ENCODE measurements at places on chromosomes 16 and 17.

- DNase-seq, result no peak
These were observed 29.2 kb downstream of the CDIP1 start for GRCh38 chr16:4509420-4509819.

DNA sequence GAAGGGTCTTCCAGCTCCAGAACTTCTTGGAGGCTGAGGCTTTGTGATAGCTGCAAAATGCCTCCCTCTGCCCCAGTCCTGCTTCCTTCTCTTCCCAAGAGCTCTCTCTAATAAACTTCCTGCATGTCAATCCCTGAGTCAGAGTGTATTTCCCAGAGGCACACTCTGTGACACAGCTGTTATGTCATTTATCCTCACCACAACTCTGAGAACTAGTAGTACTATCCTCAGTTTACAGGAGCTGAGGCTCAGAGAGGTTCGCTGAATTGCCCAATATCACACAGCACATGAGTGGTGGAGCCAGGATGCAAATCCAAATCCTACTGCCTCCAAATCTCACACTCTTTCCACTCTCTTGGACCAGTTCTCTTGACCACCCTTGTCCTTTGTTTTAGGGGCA, 20.0 kb downstream of the UNC45B start:
- DNase-seq, result no peak

DNA sequence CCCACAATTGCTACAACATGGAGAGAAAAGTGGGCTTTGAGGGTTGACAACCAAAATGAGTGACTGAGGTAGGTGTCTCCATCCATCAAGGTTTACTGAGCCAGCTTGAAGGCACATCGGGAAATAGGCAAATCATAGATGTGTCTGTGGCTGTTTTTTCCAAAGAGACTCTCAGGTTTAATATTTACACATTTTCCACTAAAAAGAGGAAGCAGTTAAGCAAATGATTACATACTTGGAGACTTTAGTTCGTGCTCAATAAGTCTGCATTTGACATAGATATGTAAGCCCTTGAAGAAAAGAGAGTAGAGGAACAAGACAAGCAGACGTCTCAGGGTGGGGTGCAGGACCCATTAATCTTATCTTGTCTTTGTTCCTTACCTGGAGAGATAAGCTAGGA, 148.9 kb upstream of the COX10 start:
- DNase-seq, result no peak

DNA sequence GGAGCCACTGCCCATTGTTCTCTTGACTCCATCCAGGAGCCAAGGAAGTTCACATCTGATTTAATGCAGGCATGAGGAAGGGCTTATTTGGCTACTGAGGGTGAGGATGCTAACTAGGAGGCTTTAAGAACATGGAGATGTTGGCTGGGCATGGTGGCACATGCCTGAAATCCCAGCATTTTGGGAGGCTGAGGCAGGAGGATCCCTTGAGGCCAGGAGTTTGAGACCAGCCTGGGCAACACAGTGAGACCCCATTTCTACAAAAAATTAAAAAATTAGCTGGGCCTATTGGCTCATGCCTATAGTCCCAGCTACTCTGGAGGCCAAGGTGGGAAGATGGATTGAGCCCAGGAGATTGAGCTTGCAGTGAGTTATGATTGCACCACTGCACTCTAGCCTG, 116.5 kb downstream of the RAP1GAP2 start:
- no peak for DNase-seq

GRCh38 chr17:38617074-38617860, 11.5 kb upstream of the SRCIN1 start:
- DNase-seq, result no peak

All from fibroblast of the aortic adventitia (primary cell).